ENCODE measurements at places on chromosomes 3 and 15.

DNA sequence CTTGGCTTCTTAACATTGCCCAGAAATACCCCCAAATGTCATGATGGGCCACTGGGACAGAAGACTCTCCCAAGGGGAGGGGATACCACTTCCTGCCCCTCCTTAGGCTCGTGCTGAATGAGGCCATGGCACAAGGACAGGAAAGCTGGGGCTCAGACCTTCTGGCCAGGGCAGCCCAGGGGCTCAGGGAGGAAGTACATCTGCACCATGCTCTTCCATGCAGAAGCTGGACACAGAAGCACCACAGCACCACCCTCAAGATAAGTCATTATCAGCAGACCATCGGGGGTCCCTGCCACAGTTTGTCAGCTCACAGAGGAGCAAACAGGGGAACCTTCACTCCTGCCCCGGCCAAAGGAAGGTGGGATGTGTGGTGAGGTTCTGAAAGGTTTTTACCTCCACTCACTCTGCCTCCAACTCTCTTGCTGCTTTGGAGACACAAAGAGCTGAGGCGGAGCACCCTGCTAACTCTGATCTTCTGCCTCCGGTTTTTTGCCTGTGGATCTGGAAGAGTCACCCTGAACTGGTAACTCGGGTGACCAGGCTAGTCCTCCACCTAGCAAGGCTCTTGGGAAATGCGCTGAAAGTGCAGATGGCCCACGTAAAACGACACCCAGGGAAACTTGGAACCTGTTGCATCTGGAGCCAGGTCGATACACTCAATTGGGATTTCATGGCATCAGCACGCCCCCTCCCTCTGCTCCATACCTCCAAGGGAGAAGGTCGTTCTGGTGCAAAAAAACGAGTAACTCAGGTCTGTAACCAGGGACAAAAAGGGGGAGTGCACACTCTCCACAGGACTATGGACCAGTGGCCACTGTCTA is 8.3 kb downstream of the BMF start:
- DNase-seq = no peak

DNA sequence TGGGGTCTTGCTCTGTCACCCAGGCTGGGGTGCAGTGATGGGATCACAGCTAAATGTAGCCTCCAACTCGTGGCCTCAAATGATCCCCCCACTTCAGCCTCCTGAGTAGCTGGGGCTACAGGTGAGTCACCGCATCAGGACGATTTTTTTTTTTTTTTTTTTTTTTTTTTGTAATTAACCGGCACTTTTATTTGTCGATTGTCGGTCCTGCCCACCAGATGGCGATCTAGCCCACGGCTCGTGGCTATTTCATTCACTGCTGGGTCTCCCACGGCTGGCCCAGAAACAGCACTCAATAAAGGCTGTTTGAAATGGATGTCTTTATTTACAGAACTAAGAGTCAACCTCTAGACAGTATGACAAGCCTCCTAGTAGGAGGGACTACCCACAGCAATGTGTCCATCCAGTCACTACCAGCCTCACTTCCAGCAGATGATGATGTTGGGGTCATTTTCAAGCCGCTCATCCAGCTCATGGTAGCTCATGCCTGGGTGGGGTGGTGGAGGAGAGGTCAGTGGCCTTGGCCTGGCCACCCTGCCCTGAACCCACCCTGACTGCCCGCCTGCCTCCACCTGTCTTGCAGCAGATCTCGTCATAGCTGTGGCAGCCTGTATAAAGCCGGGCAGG is 1.8 kb upstream of the ZMYND10 start:
- DNase-seq = peak; percentile 68

DNA sequence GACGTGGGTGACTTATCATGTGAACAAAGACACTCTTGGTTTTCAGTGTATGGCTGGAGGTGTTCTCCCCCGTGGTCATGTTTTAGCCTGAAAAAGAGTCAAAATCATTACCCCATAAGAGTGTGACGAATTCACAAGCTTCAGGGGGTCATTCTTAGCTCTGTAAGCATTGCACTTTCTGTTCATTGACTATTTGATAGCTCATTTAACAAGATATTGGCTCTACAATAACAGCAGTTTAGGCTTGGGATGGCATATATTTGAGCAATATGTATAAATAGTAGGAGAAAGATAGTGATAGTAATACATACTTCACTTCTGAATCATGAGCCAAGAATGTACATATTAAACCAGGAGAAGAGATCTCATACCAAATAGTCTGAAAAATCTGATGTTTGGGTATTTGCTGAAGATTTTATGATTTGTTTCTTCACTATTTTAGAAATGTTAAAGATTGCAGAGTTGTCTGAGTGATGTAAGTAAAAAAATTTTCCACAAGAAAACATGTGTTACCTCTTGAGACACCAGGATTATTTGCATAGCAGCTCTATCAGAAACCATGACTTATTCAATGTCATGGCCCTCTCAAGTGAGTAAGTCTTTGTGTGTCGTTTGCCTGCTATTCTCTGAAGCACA is 996.0 kb downstream of the OTOL1 start:
- DNase-seq = no peak

GRCh38 chr3:78029775-78030174 is 989.9 kb downstream of the ROBO2 start:
- DNase-seq = no peak

DNA sequence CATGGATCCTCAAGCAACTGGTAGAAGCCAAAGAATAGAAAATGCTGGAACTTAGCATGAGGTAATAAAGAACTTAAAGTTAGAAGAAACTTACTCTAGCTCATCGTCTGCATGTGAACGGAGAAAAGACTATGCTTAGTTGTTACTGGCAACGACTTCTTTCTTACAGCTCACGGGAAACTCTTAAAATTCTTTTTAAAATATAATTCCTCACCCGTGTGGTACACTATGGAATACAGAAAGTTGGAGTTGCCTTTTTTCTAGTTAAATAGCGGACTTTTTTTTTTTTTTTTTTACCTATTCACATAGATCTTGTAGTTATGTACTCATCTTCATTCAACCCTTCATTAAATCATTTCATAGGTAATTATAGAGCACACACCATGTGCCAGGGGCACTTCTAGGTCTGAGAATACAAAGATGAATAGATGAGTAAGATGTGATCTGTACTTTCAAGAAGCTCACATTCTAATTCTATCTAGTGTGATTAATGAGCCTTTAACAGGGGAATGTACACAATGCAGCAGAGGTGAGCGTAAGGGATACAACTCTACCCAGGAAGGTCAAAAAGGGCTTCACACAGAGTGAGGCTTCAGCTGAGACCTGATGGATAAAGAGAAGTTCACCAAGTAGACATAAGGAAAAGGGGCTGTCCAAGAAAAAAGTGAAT is 18.4 kb upstream of the KCNMB2 start:
- DNase-seq = no peak

All from T-helper 9 cell (primary cell).